Activated naive CD4-positive, alpha-beta T cell treated with anti-CD3 and anti-CD28 coated beads, Interleukin-2, amount 50 U/mL, for 72 hours (primary cell): ENCODE measurements at places on chromosomes 5 and 9. TPM values are rescaled to one million over a fixed set of nuclear protein-coding genes. Genes with fewer than 3 reads are reported as not detected.
A peak's percentile ranks its signal among the peaks of the same experiment; 100 is the strongest.

Gene TMEM252
- total RNA-seq, result not detected

Gene CCL21
- total RNA-seq, result not detected

DNA sequence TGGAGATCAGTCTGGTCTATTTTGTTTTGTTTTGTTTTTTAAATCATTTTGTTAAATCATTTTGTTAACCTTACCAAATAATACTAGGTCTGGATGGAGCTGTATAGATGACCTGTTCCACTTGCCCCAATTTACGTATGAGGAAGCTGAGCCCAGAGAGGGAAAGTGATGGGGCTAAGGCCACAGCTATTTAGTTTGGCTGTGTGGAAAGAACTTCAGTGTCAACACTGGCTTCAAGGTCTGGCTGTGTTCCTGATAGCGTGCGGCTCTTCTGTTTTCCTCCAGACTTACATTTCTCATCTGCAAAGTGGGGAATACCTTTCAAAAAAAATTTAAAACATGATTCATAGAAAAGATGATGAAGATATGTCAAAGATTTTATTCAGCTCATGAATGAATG lies 112.5 kb downstream of the PTTG1 start:
- no peak for DNase-seq

Gene C9orf50
- 0.41 TPM for total RNA-seq

Gene F12
- total RNA-seq, result 9.8 TPM

GRCh38 chr5:113115061-113115460 lies 138.5 kb downstream of the DCP2 start:
- DNase-seq, result no peak

GRCh38 chr9:119337573-119337972 lies 31.7 kb downstream of the BRINP1 start:
- DNase-seq, result no peak

Gene ZFP37
- 1.9 TPM for total RNA-seq

Gene SLC22A4
- total RNA-seq, result 1.5 TPM

Gene C1QTNF2
- not detected for total RNA-seq

Gene RNF208
- 3.1 TPM for total RNA-seq

GRCh38 chr9:100240512-100240911 lies 112.2 kb downstream of the TEX10 start:
- DNase-seq, result no peak

GRCh38 chr9:30622561-30622960 lies 1761.9 kb upstream of the ACO1 start:
- no peak for DNase-seq

DNA sequence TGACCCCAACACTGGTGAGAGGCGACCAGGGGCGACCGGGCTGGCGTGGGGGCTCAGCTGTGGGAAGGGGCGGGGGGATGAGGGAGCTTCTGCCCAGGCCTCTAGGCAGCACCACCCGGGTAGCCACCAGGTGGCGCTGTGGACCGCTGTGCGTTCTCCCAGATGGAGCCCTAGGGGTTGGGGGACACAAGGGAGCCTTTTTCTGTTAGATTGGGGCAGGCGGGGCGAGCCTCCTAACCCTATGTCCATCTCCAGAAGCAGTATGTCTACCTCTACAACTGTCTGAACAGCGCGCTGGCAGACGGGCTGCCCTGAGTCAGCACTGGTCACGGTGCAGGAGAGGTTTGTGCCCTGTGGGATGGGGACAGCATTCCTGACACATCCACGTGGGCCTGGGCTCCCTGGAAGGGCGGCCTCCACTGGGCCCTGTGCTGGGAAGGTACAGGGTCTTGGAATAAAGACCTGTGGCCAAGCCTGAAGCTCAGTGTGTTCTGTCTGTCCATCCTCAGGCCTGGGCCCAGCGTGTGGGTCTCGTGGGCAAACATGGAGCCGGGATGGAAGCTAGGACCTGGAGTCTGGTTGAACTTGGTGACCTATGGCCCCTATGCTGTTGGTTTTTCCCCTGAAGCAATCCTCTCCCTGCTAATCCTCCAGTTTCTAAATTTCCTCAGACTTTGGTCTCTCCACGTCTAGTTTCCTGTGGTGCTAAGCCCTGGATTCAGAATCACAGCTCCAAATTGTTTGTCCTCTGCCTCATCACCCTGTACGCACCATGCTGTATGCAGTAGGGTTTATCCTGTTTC lies 23.1 kb upstream of the SPTLC1 start:
- peak; percentile 91 for DNase-seq

Gene NOXA1
- total RNA-seq, result not detected

- no peak for DNase-seq
These were observed 173.0 kb downstream of the MACROH2A1 start for GRCh38 chr5:135225856-135226560.

DNA sequence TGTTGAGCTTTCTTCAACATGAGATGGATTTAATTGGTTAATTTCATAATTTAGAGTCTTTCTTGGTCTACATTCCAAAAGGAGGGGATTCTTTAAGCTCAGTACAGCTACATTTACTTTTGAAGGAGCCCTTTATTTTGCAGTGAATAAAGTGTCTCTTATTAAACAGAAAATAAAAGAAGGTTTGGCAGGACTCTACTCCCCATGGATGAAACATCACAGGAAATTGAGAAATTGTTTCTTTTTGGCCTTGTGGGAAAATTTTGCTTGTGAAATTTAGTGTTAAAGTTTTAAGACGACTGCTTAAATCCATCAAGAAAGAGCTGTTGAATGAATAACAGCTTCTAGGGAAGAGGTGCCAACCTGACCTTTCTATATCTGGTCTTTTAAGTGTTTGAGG lies 187.7 kb downstream of the NTRK2 start:
- DNase-seq, result no peak

GRCh38 chr5:59424515-59424914 lies 469.0 kb downstream of the PDE4D start:
- no peak for DNase-seq

Gene TMEM161B
- 25.5 TPM for total RNA-seq

Gene HTR1A
- total RNA-seq, result not detected

- DNase-seq, result no peak
These were observed 88.2 kb upstream of the SMIM23 start for GRCh38 chr5:171697221-171698102.

Gene SPRY4
- total RNA-seq, result 0.51 TPM

Gene ADCY2
- not detected for total RNA-seq

Gene PURA
- 11.1 TPM for total RNA-seq

DNA sequence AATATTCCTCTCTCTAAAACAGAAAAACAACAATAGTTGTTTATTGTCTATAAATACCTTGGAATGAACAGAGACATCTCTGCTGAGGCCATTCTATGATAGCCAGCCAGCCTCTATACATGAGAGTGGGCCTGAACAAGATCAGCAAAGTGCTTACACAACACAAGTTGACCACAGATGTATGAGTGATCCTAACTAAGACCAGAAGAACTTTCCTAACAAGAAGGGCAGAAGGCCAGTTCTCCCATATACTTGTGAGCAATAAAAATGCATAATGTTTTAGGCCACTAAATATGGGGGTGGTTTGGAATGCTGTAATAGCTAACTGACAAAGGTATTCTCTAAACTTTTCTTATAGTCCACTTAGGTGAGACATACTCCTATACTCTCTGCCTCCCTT lies 345.7 kb downstream of the SPATA31D1 start:
- no peak for DNase-seq

DNA sequence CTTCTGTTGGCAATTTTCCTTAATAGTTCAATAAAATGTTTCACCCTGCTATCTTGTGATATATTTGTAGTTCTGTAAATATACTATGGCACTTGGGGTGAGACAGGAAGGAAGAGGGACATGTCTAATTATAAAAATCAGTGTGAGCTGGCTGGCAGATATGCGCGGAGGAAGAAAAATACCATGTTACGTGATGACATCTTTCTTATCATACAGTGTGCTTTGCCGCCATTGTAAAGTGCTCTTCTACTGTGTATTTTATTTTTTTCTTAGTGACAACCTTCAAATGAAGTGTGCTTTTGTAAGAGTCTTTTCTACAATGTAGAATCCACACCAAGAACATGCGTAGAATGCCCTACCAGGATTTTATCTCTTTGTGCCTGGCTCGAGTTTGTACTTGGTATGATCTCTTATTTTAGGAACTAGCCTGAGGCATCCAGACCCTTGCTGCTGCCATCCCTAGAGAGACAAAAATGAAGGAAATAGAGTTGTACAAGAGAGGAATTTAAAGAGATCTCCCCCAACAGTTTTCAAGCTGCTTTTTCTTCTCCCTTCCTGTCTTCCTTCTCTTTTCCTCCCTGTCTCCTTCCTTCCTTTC lies 46.7 kb upstream of the RIOK2 start:
- no peak for DNase-seq

DNA sequence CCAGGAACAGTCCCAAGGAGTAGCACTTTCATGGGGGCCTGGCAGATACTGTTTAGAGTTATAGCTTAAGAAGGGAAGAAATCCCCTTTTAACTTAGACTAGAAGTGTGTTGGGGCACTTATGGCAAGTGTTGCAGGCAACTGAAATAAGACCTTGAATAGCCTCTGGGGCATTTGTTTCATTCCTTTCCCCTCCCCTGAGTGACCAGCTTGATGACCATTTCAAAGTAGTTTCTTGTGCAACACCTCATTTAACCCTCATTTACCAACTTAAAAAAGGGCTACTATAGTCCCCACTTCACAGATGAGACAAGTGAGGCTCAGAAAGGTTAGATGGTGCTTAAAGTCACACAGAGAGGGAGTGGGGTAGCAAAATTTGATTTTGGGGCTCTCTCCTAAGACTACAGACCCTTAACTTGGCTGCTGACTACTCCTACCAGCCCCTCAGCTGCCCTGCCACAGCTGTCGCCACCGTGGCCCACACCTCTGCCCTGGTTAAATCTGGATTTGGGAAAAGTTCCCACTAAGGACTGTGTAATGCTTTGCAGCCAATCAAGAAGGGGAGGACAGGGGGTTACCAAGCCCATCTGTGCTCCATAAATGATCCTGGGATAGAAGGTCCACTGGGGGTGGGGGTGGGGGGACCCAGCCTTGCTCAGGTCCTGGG lies 5.5 kb downstream of the PDLIM4 start:
- DNase-seq, result peak; percentile 49

DNA sequence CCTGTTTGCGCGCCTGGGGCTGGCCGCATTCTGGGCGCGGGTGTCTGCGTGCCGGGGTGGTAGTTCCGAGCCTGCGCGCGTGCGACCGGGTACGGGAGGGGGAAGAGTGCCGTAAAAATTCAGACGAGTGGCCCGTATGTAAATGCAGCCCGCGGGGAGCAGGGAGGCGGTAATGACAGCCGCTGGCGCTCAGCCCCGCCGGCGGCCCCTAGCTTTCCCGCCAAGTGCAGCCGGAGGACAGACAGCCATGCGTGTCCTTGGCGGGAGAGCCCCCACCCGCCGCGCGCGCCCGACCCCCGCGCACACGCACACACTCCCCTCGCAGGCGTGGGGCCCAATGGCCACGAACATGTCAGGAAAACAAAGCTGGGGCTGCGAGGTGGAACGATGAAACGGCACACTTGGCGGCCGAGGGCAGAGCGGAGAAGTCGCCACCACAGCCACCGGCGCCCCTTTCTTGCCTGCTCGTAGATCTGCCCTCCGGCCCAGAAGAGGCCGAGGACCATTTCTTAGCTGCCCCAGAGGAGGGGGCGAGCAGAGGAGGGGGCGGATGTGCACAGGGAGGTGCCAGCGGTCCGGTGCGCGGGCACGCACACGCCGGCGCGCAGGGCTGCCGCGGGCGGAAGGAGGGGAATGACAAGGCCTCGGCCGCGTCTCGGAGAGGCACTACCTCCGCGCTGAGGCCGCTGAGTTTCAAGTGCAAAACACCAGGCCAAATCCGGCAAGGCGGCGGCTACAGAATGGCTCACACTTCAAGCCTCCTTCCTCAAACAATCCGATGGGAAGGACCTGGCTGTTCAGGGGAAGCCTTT lies 208.4 kb downstream of the MEF2C start:
- no peak for DNase-seq

Gene FBN2
- not detected for total RNA-seq

GRCh38 chr5:39466846-39467245 lies 42.1 kb upstream of the DAB2 start:
- DNase-seq, result no peak

GRCh38 chr5:78835176-78835575 lies 149.9 kb downstream of the ARSB start:
- DNase-seq, result no peak
